A172 (cell line): ENCODE measurements at places on chromosomes 3 and 15.

DNA sequence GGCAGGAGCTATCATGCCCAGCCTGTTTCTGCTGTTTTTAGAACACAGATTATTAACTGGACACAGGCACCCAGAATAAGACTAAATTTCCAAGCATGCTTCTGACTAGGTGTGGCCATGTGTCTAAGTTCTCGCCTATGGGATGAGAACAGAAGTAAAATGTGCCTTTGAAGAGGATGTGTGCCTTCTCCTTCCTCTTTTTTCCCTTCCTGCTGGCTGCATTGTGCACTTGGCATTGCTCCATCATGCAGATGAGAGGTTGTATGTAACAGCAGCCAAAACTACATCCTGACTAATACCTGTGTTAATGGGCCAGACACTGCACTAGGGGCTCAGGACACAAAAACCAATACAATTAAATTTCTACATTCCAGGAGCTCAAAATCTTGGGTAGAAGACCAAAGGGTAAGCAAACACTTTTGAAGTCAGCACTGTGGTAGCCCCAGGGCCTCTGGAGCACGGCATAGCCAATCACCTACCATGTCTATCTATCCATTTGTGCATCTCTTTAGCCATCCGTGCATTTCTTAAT lies 40.9 kb upstream of the RNU6-1 start:
- no peak for DNase-seq

- DNase-seq, result no peak
Observed at GRCh38 chr3:1406250-1406649, 313.4 kb downstream of the CNTN6 start.

- no peak for DNase-seq
Observed at GRCh38 chr3:183506674-183507320, 48.7 kb downstream of the KLHL6 start.

DNA sequence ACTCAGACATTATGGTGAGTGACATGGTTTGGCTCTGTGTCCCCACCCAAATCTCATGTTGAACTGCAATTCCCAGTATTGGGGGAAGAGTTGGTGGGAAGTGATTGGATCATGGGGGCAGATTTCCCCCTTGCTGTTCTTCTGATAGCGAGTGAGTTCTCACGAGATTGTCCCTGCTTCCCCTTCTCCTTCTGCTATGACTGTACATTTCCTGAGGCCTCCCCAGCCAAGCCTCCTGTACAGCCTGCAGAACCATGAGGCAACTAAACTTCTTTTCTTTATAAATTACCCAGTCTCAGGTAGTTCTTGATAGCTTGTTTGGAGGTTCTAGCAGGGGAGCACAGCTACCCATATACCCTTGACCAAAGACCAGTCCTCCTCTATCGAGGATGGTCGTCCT lies 45.9 kb downstream of the ADAM10 start:
- no peak for DNase-seq

DNA sequence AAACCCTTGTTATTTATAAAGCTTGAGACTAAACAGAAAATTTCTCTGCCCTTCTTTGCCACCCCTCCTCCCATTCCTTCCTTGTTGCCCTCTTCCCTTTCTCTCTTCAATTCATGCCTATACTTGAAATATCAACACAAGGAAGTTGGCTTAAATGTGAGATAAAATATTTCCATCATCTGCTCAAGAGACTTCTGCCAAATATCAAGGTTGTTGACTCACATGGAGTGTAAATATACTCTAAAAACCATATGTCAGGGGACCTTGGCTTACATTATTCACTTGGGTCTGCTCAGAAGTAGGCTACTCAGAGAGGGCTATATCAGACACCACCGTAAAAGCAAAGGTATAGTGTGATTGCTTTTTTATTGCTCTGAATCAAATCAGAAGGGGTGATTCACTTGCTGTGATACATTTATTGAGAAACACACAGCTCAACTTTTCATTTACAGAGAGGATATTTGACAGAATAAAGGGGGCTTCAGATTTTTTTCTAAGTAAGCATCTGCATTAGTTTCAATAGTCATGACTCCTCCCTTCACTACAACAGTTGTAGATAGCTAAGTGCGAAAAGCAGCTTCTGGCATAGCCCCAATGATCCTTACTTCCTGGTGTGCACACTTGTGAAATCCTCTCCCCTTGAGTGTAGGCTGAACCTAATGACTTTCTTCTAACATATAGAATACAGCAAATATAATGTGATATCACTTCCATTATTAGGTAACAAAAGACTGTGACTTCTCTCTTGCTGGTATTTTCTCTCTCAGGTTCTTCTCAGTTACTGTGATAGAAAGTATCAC lies 386.2 kb downstream of the EFHB start:
- DNase-seq, result no peak

GRCh38 chr3:16800361-16800760 lies 84.4 kb upstream of the PLCL2 start:
- DNase-seq, result no peak

DNA sequence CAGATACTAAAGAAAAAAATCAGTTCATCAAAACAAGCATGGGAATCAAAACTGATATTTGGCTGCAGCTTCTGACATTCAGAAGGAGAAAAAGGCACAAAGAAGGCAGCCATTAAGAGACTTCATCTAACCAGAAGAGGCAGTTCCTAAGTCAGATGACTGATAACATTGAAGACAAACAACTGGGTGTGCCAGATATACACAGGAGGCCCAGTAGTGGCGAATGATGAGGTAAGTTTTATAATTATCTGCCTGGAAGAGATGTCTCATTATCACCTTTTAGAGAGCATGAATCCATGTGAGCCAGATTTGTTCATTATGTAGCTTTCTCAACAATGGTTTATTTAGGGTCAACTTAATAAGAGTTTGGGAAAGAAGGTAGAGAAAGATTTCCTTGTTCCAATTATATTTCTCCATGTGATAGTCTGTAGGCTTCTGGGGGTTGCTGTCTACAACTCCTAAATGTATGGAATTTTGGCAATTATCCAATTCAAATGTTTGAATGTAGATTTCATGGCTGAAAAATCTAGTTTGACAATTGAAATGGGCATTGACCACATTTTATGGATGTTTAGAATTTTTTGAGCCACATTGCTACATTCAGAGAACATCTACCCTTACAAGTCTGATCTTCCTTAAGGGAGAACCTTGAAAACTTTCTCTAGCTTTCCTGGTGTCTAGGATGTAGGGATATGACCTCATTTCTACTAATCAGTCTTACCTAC lies 50.4 kb upstream of the RASGRF1 start:
- no peak for DNase-seq

GRCh38 chr15:26106556-26106955 lies 243.4 kb upstream of the ATP10A start:
- no peak for DNase-seq

- no peak for DNase-seq
Observed at GRCh38 chr3:53213276-53213675, 42.5 kb downstream of the TKT start.

- DNase-seq, result no peak
Observed at GRCh38 chr3:67015702-67016484, 17.8 kb downstream of the KBTBD8 start.

GRCh38 chr3:125382298-125382697 lies 7.2 kb upstream of the ZNF148 start:
- no peak for DNase-seq

DNA sequence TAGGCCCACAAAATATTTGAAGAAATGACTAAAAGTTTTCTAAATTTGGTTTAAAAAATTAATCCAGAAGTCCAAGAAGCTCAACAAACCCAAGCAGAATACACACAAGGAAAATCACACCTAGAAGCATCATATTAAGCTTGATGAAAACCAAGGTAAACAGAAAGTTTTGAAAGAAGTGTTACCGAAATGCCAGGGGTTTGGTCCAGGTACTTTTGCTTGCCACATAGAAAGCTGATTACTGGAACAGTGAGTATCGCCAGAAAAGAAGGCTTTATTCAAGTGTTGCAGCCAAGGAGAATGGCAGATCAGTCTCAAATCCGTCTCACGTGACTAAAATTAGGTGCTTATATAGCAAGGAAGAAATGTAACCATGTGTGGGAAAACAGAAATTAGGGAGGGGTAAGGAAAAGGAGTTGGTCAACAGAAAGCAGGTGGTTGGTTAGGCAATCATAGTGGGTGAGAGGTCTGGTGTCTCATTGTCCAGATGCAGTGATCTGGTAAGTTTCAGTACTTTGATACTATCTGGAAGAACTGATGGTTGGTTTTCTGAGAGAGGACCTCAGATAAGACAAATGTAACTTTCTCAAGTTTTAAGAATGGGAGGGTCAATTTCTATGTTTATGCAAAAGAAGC lies 96.9 kb upstream of the MYRIP start:
- DNase-seq, result no peak

GRCh38 chr3:53357458-53357857 lies 10.1 kb upstream of the DCP1A start:
- DNase-seq, result no peak
